ENCODE measurements at places on chromosomes 11 and 22. TPM values are rescaled to one million over a fixed set of nuclear protein-coding genes. Genes with fewer than 3 reads are reported as not detected.

USP2 gene
- total RNA-seq = 0.52 TPM

LRRN4CL gene
- total RNA-seq = 0.56 TPM

P2RY2 gene
- not detected for total RNA-seq

SHISAL1 gene
- not detected for total RNA-seq

OR8G5 gene
- not detected for total RNA-seq

TMEM86A gene
- 0.40 TPM for total RNA-seq

APOL6 gene
- 38.7 TPM for total RNA-seq

DEFB131B gene
- not detected for total RNA-seq

RAPSN gene
- 1.1 TPM for total RNA-seq

LBHD1 gene
- total RNA-seq = 27.0 TPM

OSBP2 gene
- total RNA-seq = 16.7 TPM

IFTAP gene
- 0.80 TPM for total RNA-seq

APOL4 gene
- 1.2 TPM for total RNA-seq

PARVG gene
- 34.9 TPM for total RNA-seq

GNB1L gene
- total RNA-seq = 14.4 TPM

BLID gene
- not detected for total RNA-seq

GRCh38 chr11:19845626-19846025, 133.0 kb downstream of the NAV2 start:
- no peak for ATAC-seq

DNA sequence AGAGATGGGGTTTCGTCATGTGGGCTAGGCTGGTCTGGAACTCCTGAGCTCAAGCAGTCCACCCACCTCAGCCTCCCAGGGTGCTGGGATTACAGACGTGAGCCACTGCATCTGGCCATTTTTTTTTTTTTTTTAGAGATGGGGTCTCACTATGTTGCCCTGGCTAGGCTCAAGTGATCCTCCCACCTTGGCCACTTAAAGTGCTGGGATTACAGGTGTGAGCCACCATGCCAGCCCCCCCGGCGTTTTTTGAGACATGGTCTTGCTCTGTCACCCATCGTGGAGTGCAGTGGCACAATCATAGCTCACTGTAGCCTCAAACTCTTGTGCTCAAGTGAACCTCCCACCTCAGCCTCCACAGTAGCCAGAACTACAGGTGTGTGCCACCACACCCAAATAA, 16.5 kb downstream of the RHBDD3 start:
- no peak for ATAC-seq

DNA sequence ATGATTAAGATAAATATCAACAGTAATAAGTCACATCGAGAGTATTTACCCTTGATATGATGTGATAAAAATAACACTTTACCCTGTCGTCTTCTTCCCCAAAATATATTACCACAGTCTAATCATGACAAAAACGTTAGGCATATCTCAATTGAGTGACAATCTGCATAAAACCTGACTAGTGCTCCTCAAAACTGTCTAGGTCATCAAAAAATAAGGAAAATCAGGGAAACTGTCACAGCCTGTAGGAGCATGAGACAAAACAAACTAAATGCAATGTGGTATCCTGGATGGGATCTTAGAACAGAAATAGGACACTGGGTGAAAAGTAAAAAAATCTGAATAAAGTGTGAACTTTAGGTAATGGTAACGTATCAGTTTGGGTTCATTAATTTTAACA, 19.4 kb upstream of the ANO5 start:
- ATAC-seq = no peak

DNA sequence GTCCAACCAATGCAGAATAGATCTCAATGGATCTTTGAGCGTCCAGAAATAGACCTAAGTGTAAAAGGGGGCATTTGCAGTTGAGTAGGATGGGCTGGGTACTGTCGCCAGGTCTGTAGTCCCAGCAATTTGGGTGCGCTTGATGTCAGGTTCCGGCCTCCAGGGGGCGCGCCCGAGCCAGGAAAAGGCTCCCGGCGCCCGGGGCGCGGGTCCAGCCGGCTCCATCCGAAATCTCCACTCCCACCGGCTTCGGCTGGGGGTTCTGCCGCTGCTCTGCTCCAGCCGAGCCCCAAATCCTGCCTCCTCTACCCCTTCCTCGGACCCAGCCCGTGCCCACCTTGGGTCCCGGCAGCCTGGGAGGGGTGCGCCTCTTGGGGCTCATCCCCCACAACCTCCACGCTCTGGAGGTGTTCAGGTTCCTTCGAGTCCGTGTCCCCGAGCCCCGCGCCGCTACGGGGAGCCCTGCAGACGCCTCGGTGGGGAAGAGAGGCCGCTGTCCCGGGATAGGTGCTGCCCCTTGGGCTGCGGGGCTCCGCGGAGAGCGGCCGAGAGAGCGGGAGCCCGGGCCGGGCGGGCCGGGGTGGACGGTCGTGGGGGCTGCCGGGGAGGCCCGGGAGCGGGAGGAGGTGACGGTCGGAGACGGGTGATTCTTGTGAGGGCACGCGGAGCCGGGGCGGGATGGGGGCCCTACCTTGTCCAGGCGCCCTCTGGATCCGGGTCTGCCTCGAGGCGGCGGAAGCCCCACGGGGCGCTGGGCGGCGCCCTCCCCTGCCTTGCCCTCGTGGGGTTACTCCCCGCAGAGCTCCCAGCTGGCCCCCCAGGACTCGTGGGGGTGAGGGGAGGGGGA, 13.0 kb upstream of the CYB5R3 start:
- ATAC-seq = peak; percentile 92

GRCh38 chr11:14179116-14179820, 179.7 kb downstream of the RRAS2 start:
- no peak for ATAC-seq

DNA sequence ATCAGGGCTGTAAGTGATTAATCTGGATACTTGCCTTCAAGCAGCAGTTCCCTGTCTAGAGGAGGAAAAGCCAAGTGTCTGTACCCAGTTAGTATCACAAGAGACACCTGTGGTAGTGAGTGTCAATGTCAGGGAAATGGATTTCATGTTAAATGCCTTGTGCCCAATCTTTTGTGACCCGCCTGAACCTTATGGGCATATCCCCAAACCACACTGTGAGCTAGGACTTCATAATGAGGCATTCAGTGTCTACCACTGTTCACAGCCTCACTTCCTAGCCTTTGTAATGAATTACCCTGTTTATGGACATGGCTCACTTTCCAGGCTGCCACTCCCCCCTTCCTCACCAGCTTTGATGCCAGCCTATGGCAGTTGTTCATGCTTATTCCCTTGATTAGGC, 125.1 kb downstream of the TRIM44 start:
- no peak for ATAC-seq

DNA sequence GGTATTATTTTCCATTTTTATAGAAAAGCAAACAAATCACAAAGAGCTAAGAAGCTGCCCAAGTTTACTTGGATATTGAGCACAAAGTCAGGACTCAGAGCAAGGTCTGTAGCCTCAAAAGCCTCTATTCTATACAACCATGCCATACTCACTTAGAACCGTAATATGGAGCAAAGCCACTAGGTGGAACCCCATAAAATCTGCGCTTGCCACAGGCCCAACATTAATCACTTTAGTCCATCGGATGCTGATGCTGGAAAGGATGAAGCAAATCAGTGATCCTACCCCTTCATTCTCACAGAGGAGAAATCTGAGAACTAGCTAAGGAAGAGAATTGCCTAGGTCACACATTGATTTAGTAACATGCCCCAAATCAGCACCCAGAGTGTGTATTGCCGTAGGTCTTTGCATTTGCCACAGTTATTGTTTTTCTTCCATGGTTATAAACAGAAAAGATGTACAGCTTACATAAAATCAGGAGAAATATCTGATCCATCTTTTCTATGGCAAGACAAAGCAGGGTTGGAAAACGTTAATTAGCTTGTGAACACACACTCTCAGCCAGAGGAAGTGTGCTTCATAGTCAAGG, 56.7 kb upstream of the RAB38 start:
- peak; percentile 43 for ATAC-seq

GRCh38 chr11:69374110-69374945, 80.4 kb downstream of the MYEOV start:
- no peak for ATAC-seq

DNA sequence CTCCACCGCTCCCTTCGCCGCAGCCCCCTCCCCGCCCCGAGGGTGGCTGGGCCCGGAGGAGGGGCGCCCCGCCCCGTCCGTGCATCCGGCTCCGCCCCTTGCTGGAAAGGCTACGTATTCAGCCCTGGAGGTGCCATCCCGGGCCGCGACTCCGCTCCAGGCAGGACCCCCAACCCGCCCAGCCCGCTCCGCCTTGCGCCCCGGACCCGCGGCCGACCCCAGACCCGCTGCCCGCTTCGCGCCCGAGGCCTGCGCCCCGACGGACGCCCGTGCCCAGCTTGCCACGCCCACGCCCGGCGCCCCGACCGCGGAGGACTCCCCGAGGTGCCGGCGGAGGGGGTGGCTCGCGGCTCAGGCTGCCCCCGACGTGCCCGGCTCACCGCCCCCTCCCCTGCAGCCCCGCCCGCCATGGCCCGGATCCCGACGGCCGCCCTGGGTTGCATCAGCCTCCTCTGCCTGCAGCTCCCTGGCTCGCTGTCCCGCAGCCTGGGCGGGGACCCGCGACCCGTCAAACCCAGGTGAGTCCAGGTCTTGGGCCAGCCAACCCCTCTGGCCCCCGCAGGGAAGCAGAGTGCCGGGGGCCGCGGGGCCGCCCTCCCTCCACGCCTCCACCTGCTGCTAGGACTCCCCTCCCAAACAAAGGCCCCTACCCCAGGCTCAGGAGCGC, at the start of gene ADM2:
TSS of gene ADM2 (plus strand) at position 104 of the 667 bp plus-strand sequence. CDS start at position 409, 305 bp downstream.
- ATAC-seq = peak; percentile 94

DNA sequence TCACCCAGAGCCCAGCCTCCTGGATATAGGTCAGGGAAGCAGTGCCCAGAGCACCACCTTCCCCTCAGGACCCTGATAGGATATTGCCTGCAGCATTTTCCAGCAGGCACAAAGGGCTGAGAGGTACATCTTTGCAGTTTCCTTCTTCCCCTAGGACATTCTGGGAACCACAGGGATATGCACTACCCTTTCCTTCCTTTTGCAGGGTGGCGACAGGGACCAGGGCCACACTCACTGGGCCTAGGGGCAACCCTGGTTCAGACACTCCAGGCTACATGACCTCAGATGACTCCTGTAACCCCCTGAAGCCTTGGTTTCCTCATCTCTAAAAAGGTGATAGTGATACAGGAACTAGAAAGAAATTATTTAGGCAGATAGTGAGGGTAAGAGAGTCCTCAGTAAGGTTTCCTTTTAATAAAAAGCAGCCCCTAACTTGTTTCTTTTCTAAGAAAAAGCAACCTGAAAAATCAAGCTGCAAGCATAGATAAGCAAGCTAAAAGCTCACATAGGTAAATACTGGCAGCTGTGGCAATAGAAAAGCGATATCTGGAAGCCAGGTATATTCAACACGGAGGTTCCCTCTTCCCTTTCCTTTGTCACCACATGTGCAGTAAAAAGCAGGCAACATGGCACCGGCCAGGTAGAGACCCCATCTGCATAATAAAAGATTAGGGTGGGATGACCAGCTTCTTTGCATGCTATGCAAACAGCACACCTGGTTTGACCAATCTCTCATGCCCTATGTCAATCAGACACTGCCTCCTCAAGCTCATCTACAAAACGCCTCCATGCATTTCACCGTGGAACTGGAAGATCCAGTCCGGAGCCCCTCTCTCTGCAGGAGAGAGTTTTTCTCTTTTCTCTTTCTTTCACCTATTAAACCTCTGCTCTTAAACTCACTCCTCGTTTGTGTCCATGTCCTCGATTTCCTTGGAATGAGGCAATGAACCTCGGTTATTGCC, 13.2 kb upstream of the MRGPRX2 start:
- no peak for ATAC-seq

DNA sequence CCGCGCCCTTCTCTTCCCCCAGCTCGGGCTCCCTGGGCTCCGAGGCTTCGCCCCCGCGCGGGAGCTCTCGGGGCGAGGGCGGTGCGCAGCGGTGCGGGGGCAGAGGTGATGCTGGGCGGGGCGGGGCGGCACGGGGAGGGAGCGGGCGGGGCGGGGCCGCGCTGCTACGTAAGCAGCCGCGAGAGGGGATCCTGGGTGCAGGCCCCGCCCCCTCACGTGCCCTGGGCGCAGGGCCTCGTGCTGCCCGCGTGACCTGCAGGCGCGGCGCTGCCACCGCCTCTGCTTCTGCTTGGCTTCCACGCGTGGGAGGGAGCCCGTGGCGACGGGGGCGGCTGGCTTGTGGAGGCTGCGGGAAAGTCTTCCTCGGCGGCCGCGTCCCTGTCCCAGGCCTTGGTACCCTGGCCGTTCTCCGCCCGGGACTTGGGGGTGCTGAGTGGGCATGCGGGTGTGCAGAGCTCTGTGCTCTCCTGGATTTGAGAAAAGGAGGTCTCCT, 132.6 kb upstream of the HSD17B12 start:
- no peak for ATAC-seq

DNA sequence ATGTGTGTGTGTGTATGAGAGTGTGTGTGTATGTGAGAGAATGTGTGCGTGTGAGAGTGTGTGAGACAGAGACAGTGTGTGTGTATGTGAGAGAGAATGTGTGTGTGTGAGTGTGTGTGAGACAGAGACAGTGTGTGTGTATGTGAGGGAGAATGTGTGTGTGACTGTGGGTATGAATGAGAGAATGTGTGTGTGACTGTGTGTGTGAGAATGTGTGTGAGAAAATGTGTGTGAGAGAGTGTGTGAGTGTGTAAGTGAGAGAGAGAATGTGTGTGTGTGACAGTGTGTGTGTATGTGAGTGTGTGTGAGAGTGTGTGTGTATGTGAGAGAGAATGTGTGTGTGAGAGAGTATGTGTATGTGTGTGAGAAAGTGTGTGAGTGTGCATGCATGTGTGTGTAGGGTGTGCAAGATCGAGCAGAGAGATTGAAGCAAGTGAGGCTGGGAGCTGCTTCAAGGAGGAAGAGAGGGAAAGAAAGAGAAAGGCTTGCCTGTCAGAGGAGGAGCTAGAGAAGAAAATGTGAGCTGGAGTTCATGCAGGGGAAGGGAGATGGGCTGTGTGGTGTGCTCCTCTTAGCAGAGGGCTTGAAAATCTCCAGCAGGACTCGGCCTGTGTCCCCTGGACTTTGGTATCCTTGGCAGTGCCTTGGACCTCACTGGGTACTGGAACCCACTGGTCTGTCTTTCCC, 27.7 kb upstream of the TP53I11 start:
- no peak for ATAC-seq

- no peak for ATAC-seq
These were observed 35.0 kb downstream of the ZC3H12C start for GRCh38 chr11:110128161-110128560.

- no peak for ATAC-seq
These were observed 21.2 kb downstream of the SLC5A12 start for GRCh38 chr11:26700574-26701235.

- ATAC-seq = no peak
These were observed 35.8 kb upstream of the TSKU start for GRCh38 chr11:76747153-76747914.

DNA sequence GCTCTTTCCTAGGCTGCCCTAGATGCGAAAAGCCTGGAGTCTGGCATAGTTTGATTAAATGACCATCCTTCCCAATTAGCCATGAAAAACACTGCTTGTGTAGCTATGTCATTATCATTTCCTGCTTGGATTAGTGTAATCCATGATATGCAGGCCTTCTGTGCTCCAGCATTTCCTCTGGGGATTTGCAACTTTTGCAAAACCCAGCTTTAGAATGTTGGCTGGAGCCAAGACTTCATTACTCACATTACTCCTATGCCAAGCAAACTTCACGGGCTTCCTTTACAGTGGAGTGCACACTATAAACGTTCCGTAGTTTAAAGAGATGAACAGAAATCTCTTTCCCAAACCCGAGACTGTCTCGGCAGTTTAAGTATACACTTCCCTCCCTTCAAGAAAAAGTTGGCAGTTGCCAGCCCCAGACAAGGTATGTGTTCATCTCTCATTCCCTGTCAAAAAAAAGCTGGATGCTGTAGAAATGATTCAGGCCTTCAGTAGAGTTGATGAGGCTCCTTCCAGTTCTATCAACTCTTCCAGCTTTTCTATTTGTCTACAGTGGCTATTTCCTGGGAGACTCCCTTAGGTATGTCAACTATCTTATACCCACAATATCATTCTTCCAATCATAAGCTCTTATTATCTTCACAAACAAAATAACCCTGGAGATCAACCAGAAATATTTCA, 180.0 kb downstream of the MAML2 start:
- ATAC-seq = no peak
